ENCODE measurements at places on chromosomes 2 and 18. TPM values are rescaled to one million over a fixed set of nuclear protein-coding genes. Genes with fewer than 3 reads are reported as not detected.
A peak's percentile ranks its signal among the peaks of the same experiment; 100 is the strongest.

The PLGLB2 gene
- total RNA-seq, result 0.86 TPM

The NEUROD1 gene
- total RNA-seq, result 65.5 TPM

The SIX3 gene
- total RNA-seq, result 0.86 TPM

GRCh38 chr2:17373041-17373440, 145.2 kb downstream of the RAD51AP2 start:
- peaks cover 2% of the 10 kb centered on the region for H3K4me1 ChIP-seq
- H3K27ac ChIP-seq, result no peak overlapping the region
- no peak overlapping the region for H3K4me3 ChIP-seq
- H3K27me3 ChIP-seq, result peaks cover 2% of the 10 kb centered on the region

The SRD5A2 gene
- total RNA-seq, result not detected

The RAX gene
- total RNA-seq, result not detected

The LONRF2 gene
- total RNA-seq, result 1.3 TPM

The DNAJC5G gene
- not detected for total RNA-seq

GRCh38 chr2:136122661-136123060, 4.7 kb upstream of the CXCR4 start:
- DNase-seq, result no peak
- no peaks in the 10 kb centered on the region for H3K36me3 ChIP-seq
- no peak overlapping the region for H3K4me3 ChIP-seq
- peaks cover 4% of the 10 kb centered on the region for H3K27me3 ChIP-seq
- H3K4me1 ChIP-seq, result peaks cover 42% of the 10 kb centered on the region
- no peak overlapping the region for H3K27ac ChIP-seq

DNA sequence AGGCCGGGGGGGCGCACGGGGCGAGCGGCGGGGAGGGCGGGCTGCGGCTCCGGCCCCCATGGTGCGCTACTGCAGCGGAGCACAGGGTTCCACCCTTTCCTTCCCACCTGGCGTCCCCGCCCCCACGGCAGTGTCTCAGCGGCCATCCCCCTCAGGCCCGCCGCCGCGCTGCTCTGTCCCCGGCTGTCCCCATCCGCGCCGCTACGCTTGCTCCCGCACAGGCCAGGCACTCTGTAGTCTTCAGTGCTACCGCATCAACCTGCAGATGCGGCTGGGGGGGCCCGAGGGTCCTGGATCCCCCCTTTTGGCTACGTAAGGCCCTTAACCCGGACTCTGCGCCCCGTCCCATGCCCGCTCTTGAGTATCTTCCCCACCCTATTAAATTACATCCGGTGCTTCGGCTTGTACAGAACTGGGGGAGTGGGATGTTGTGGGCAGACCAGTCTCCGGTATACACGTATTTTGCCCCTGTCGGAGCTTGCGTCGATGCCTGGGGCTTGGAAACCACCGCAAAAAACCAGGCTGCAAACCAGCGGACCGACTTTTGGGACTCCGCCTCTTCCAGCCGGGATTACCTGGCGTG, 598 bp upstream of the WBP1 start:
- peak; percentile 83 for DNase-seq
- peaks cover 20% of the 10 kb centered on the region for H3K4me1 ChIP-seq
- peak overlapping the region; percentile 99 for H3K4me3 ChIP-seq
- H3K36me3 ChIP-seq, result no peaks in the 10 kb centered on the region

DNA sequence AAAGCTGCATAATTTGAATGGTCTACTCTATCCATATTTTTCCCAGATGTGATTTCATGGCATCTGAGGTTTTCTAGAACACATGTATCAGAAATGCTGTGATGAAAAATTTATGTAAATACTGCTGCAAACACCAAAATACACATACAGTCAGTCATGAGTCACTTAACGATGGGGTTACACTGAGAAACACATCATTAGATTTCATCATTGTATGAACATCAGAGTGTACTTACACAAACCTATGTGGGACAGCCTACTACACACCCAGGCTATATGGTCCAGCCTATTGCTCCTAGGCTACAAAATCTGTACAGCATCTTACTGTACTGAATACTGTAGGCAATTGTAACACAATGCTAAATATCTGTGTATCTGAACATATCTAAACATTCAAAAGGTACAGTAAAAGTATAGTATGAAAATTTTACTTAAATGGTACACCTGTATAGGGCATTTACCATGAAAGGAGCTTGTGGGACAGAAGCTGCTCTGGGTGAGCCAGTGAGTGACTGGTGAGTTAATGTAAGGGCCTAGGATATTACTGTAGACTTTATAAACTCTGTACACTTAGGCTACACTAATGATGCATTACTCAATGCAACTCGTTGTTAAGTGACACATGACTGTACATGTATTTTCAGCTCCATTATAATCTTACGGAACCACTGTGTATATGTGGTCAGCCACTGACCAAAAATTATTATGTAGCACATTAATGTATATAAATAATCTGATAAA, 33.5 kb downstream of the PNO1 start:
- peaks cover 1% of the 10 kb centered on the region for H3K4me1 ChIP-seq
- no peak for DNase-seq
- H3K36me3 ChIP-seq, result no peaks in the 10 kb centered on the region
- no peaks in the 10 kb centered on the region for H3K27me3 ChIP-seq
- no peak overlapping the region for H3K4me3 ChIP-seq
- no peak overlapping the region for H3K27ac ChIP-seq

GRCh38 chr2:126496493-126496892, 159.5 kb upstream of the GYPC start:
- DNase-seq, result no peak
- H3K36me3 ChIP-seq, result peaks cover 14% of the 10 kb centered on the region
- H3K4me3 ChIP-seq, result no peak overlapping the region
- H3K4me1 ChIP-seq, result no peaks in the 10 kb centered on the region

GRCh38 chr18:62282188-62282629, 42.9 kb upstream of the TNFRSF11A start:
- no peaks in the 10 kb centered on the region for H3K27me3 ChIP-seq
- no peaks in the 10 kb centered on the region for H3K4me1 ChIP-seq
- no peak for DNase-seq
- H3K4me3 ChIP-seq, result no peak overlapping the region
- H3K27ac ChIP-seq, result no peak overlapping the region

The ACTG2 gene
- not detected for total RNA-seq

The TWSG1 gene
- 13.7 TPM for total RNA-seq

DNA sequence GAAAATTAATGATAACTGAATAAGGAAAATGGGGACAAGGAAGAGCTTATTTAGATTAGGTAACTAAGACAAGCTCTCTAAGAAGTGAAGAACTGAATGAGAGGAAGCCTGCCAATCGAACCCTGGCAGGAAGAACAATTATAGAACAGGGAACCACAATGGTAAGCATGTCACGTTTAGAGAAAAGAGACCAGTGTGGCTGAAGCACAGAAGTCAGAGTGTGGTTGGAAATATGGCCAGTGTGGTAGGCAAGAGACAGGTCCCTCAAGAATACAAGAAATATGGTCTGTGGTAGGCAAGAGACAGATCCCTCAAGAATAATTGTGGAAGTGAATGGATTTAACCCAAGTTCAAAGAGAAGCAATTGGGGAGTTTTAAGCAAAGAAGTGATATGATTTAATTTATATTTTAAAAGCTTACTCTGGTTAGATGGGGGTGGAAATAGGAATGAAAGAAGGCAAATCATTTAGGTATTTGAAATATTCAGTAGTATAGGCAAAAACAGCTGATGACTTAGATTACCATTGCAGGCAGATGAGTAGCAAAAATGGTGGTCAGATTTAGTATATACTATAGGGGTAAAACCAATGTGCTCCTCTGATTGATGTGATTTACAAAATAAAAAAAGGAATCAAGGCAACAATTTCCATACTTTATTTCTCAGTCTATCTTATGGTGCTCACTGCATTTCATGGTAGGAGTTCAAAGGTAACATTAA, 38.8 kb upstream of the ERMN start:
- H3K4me1 ChIP-seq, result no peaks in the 10 kb centered on the region
- H3K4me3 ChIP-seq, result no peak overlapping the region
- peaks cover 7% of the 10 kb centered on the region for H3K36me3 ChIP-seq
- H3K27me3 ChIP-seq, result peaks cover 3% of the 10 kb centered on the region
- no peak overlapping the region for H3K27ac ChIP-seq

DNA sequence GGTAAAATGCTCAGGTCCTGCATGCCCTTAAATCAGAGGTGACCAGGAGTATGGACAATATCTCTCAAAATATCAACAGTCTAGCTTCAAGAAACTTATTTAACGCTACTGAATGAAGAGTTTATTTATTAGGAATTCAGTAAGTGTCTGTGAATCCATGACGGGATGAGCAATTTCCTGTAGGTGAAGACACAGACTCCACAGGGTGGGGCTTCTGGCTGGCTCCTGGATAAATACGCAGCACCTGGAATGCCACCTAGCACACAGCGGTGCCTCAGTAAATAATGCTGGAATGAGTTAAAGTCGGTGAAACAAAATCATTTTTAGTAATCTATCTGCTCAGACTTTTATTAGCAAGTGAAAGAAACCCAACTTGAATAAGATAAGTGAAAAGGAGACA, 29.4 kb upstream of the MBP start:
- no peak overlapping the region for H3K27ac ChIP-seq
- no peak overlapping the region for H3K4me3 ChIP-seq
- peaks cover 15% of the 10 kb centered on the region for H3K27me3 ChIP-seq
- DNase-seq, result no peak
- H3K36me3 ChIP-seq, result peaks cover 3% of the 10 kb centered on the region

- no peak for DNase-seq
- peaks cover 2% of the 10 kb centered on the region for H3K27me3 ChIP-seq
- peaks cover under 1% of the 10 kb centered on the region for H3K4me1 ChIP-seq
- H3K27ac ChIP-seq, result no peak within 1 kb of the TSS
Observed at GRCh38 chr2:100142393-100142792, at the start of gene AFF3. Gene AFF3 (minus strand): TSS chr2:100142590. CDS start chr2:100104454, 38,136 bp downstream.

- DNase-seq, result no peak
- H3K36me3 ChIP-seq, result peaks cover 5% of the 10 kb centered on the region
- H3K27ac ChIP-seq, result no peak overlapping the region
- H3K27me3 ChIP-seq, result peaks cover 2% of the 10 kb centered on the region
- no peak overlapping the region for H3K4me3 ChIP-seq
- H3K4me1 ChIP-seq, result no peaks in the 10 kb centered on the region
Observed at GRCh38 chr2:41580806-41581205, 467.0 kb upstream of the PKDCC start.

The UGT1A3 gene
- total RNA-seq, result not detected

DNA sequence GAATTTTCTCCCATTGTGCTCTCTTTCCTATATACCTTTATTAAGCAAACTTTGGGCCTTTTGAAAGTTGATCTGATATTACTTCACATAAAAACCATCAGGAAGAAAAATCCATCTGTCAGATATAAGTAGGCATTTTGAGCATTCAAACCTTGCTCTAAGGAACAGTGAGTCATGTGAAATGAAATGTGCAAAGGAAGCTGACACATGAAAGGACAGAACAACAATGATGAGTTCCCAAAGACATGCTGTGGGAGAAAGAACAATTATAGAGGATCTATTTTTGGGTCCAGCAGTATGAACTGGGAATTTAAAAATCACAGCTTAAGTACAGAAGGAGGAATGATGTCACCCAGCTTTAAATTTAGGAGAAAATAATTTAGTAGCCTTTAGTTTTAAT, 18.1 kb downstream of the CALCRL start:
- H3K27me3 ChIP-seq, result no peaks in the 10 kb centered on the region
- no peak overlapping the region for H3K4me3 ChIP-seq
- no peak for DNase-seq
- no peak overlapping the region for H3K27ac ChIP-seq

GRCh38 chr18:68221111-68221724, 493.7 kb downstream of the TMX3 start:
- no peaks in the 10 kb centered on the region for H3K36me3 ChIP-seq
- H3K4me3 ChIP-seq, result no peak overlapping the region
- no peak for DNase-seq
- H3K4me1 ChIP-seq, result no peaks in the 10 kb centered on the region
- H3K27me3 ChIP-seq, result no peaks in the 10 kb centered on the region
- no peak overlapping the region for H3K27ac ChIP-seq

DNA sequence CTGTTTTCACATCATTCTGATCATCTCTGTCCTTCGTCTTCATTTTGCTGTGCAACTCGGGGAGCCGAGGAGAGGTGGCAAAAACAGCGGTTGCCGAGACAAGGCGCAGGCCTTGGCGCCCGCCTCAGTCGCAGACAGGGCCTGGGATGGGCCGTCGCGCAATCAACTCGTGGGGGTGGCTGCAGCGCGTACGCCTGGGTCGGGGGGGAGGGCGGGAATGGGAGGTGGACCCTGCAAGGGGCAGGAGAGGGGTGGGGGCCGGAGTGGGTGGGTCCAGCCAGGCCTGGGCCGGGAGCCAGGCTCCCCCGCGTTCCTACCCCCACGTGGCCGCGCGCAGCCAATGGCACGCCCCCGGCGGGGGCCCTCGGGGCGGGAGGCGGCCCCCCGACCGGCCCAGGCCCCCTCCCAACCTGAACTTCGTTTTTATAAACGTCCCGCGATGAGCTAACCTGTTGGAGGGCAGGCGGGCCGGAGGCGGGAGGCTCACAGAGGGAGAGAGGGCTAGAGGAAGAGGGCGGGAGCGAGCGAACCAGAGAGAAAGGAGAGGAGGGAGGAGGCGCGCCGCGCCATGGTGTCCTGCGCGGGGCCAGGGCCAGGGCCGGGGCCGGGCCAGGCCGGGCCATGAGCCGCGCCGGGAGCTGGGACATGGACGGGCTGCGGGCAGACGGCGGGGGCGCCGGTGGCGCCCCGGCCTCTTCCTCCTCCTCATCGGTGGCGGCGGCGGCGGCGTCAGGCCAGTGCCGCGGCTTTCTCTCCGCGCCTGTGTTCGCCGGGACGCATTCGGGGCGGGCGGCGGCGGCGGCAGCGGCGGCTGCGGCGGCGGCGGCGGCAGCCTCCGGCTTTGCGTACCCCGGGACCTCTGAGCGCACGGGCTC, at the start of gene HOXD13:
Gene HOXD13 (plus strand): TSS at position 452 of the 875 bp plus-strand sequence. CDS start 170 bp downstream, at position 622.
- peak; percentile 63 for DNase-seq
- peaks cover 7% of the 10 kb centered on the region for H3K4me1 ChIP-seq
- H3K4me3 ChIP-seq, result peak within 1 kb of the TSS; percentile 63
- H3K27ac ChIP-seq, result no peak within 1 kb of the TSS
- peaks cover 47% of the 10 kb centered on the region for H3K27me3 ChIP-seq

GRCh38 chr2:75174519-75174918, 24.8 kb downstream of the TACR1 start:
- no peaks in the 10 kb centered on the region for H3K27me3 ChIP-seq
- DNase-seq, result no peak
- H3K4me1 ChIP-seq, result peaks cover 9% of the 10 kb centered on the region
- no peak overlapping the region for H3K4me3 ChIP-seq
- H3K27ac ChIP-seq, result no peak overlapping the region

The SOCS6 gene
- 12.4 TPM for total RNA-seq

The FAM237A gene
- not detected for total RNA-seq

The CCL20 gene
- total RNA-seq, result not detected

DNA sequence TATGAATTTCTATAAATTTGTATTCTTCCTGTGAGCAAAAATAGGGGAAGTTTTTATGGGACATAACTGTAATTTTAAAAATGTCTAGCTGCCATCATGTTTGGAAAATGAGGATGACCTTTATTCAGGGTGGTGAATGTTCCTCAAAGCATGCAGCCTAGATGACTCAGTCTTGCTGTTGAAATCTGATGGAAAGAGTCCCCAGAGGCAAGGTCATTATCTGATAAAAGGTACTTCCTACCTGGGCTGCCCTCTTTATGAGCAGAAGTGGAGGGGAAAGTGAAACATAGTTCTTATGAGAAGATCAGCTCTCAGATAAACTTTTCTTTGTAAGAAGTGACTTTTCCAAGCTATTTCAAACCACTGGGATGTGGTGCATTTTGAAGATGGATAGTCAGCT, 1144.7 kb upstream of the PIK3C3 start:
- DNase-seq, result no peak
- no peaks in the 10 kb centered on the region for H3K27me3 ChIP-seq
- no peaks in the 10 kb centered on the region for H3K4me1 ChIP-seq
- no peak overlapping the region for H3K4me3 ChIP-seq
- no peak overlapping the region for H3K27ac ChIP-seq
- H3K36me3 ChIP-seq, result no peaks in the 10 kb centered on the region

The HSBP1L1 gene
- not detected for total RNA-seq

- no peak overlapping the region for H3K27ac ChIP-seq
- no peak for DNase-seq
- no peaks in the 10 kb centered on the region for H3K36me3 ChIP-seq
- H3K27me3 ChIP-seq, result no peaks in the 10 kb centered on the region
- no peaks in the 10 kb centered on the region for H3K4me1 ChIP-seq
Observed at GRCh38 chr2:68031043-68031442, 31.8 kb downstream of the C1D start.

The SKA1 gene
- total RNA-seq, result 2.0 TPM

All from glutamatergic neuron (in vitro differentiated cells).